Activated gamma-delta T cell (primary cell): ENCODE measurements at places on chromosomes 12 and 14.

DNA sequence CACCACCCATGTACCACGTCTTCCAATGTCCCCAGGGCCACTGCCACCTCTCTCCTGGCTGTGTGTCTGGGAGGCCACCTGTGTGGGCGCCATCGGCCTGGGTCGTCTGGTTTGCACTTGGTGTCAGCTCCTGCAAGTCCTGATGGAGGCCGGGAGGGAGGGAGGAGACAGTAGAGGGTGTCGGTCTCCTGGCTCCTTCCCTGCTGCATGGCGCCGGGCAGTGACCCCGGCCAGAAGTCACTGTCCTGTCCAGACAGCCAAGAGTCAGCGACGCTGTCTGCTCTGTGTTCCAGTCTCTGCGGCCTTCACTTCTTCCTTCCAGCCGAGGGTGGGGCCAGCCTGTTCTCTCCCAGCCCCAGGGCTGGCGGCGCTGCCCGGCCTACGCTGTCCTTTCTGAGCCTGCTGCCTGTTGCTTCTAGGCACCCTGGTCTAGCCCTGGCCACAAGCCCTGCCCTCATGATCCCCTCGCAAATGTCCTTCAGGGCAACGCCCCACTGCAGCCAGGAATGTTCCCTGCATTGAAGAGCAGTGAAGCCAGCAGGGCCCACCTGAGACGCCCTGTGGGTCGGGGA is 13.0 kb upstream of the LBHD2 start:
- no peak for DNase-seq

DNA sequence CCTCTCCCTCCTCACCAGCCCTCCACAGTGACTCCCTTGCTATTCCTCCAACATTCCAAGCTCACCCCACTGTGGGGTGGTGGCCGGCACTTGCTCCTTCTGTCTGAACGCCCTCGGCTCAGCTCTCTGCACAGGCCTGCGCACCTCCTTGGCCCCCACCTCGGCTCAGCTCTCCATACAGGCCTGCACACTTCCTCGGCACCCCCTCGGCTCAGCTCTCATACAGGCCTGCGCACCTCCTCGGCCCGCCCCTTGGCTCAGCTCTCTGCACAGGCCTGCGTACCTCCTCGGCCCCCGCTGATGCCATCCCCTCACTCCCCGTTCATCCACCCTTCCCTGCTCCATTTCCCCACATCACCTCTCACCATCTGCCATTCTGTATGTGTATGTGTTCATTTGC is 332.7 kb upstream of the FKBP4 start:
- no peak for DNase-seq

DNA sequence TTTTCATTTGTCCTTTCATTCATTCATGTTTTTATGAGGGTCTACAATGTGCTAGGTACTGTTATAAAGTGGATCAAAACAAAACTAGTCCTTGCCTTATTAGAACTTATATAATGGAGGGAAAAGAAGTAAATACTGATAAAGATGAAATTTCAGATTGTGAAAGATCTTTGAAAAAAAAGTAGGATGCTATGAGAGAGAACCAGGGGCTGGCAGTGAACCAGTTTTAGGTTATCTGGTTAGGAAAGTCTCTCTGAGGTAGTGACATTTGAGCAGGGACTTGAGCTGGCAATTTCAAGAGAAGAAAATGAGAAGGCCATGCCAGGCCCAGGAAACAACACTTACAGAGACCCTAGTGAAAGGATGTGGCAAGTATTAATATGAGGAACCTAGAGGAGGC is 57.3 kb upstream of the E2F7 start:
- no peak for DNase-seq

DNA sequence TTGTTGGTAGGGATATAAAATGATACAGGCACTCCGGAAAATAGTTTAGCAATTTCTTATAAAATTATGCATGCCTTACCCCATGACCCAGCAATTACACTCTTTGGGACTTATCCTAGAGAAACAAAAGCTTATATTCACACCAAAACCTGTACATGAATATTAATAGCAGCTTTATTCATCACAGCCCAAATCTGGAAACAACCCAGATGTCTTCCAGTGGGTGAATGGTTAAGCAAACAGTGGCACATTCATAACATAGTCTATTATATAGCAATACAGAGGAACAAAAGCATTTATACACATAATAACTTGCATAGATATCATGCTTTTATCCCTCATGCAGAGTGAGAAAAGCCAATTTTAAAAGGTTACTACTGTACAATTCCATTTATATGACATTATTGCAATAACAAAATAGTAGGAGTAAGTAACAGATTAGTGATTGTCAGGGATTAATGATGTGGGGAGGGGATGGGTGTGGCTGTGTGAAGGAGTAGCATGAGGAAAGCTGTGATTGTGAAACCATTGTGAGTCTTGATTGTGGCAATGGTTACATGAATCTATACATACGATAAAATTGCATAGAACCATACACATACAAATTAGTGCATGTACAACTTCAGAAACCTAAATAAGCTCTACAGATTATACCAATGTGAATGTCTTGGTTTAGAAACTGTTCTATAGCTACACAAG is 363.1 kb upstream of the OR4E1 start:
- no peak for DNase-seq

GRCh38 chr14:96235426-96235825 is 20.6 kb upstream of the BDKRB1 start:
- DNase-seq: no peak

DNA sequence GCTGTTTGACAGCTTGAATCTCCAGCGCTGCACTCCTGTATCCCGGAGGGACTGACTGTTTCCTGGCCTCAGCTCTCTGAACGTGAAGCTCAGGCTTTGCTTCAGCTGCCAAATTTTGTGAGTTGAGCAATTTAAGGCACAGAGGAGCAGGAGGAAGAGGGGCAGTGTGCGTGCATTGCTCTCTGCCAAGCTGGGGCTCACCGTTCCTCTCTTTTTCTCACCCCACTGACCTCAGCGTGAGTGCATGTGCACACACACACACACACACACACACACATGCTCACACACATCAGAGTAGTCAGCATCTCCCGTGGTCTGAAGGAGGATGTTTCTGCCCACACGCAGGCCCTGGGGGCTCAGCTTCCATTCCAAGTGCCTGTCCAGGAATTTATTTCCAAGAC is 27.8 kb upstream of the BDKRB2 start:
- DNase-seq: no peak

- no peak for DNase-seq
These were observed 3.1 kb upstream of the CREBL2 start for GRCh38 chr12:12608557-12608957.

GRCh38 chr12:65391711-65392110 is 113.2 kb downstream of the MSRB3 start:
- DNase-seq: no peak

DNA sequence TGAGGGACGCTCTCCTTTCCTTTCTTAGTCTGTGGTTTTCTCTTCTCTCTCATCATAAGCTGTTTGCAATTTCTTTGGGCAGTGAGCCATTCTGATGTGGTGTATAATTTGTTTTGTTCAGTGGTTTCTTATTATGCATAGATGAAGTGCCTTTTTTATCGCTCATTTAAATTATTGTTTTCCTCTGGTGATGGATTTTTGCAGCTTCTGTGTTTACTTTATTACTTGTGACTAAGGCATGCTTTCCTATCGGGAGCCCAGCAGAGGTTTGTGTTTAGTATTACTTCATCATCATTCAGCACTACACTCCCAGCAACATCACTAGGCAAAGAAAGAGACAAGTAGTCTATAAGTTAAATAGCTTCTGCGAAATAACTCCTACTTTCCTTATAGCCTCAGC is 586.6 kb upstream of the NOVA1 start:
- no peak for DNase-seq

GRCh38 chr14:78075555-78076277 is 94.5 kb upstream of the NRXN3 start:
- no peak for DNase-seq

DNA sequence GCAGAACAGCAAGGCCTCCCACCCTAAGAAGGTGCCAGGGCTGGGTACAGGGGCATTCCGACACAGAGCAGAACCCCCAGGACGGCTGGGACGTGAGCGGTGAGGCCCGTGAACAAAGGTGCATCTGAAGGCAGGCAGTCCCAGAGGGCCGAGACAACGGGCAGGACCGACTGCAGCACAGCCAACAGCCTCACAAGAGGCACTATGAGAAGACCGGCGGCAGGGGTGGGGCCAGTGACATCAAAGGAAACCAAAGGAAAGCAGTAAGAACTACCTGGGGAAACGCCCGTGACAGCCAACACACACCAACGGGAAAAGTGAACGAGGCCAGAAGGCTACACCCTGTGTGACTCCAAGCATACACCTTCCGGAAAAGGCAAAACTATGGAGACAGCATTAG is 9.1 kb downstream of the BTBD6 start:
- DNase-seq: no peak

DNA sequence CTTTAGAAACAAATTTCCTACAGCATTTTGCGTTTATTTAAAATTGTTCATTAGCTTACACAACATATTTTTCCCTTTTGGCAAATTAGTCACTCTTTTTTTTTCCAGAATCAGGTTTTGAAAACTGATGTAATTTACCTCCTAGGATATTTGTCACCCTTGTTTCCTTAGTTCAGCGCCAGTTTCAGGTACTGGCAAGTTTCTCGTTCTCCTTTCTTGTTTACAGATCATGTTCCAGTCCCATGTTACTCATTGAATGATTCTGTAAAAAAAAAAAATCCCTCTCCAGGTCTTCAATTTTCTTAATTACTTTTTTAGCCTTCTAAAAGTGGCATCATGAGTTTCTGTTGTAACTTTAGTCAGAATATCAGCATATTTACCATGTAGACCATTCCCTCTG is 2.7 kb downstream of the PPP4R4 start:
- no peak for DNase-seq

DNA sequence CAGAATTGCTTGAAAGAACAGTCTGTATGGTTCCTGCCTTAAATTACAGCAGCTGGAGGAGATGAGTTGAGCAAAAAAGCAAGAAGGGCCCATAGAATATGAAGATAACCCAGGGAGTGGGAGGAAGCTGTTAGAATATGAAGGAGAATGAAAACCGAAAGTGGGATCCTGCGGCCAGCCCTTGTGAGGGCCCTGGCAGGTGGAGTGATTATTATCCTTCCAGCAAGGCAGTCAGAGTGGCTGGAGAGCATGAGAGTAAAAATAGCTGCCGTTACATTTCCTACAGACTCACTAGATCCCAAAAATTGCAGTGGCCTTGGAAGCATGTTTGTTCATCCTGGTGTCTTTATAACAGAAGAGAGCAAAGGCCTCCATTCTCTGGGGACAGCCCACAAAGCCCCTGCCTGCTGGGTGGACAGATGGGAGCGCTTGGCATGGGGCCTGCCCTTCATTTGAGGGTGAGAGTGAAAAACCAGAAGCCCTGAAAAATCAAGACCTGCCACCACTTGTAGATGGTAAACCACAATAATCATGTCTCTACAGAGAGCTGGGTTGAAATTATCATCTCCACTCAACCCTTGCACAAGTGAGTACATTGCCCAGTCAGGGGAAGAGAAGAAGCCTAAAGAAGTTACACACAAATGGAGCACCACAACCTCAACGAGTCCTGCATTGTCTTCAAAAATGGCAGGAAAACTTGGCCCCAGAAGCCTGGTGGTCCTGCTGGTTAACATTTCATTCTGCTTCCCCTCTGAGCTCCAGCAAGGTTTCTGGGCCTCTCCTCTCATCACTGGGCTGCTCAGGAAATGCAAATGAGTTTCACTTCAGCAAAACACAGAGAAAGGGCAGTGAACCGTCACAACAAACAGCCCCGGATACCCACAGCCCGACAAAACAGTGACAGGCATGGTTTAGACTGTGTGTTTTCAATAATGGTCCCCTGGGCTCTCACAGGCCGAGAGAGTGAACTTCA is 20.5 kb downstream of the ZDHHC22 start:
- DNase-seq: no peak

DNA sequence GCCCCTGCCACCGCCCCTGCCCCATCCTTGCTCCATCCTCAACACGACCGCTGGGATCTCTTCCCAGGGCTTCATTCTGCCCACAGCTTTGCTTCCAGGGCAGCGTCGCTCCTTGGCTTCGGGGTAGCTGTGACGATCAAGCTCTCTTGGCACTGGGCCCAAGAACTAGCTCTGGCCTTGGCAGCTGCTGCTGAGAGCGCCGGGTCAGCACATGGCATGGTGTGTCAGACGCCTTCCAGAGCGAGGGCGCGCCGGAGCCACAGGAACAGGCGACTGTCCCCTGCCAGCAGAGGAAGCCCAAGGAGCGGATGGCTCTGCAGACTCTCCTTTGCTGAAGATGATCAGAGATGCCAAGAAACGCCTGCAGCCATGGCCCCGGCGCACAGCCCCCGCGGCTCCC is 15.9 kb downstream of the RAB35 start:
- no peak for DNase-seq
